ENCODE measurements at places on chromosomes 2 and 18.

DNA sequence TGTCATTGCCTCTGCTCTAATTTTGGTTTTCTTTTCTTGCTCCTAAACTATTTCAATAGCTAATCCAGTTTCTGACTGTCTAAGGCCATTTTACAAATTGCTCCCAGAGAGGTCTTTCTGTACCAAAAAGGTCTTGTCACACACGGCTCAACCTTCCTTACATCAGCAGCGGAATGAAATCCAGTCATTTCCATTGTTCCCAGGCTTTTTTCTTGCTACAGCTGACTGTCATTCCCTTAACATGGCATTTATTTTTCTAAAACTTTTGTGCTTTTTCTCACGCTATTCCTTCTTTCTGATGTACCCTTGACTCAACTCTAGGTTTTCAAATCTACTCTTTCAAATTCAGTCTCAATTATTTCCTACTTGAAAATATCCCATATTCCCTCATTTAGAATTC lies 24.3 kb downstream of the FAM171B start:
- DNase-seq: no peak

DNA sequence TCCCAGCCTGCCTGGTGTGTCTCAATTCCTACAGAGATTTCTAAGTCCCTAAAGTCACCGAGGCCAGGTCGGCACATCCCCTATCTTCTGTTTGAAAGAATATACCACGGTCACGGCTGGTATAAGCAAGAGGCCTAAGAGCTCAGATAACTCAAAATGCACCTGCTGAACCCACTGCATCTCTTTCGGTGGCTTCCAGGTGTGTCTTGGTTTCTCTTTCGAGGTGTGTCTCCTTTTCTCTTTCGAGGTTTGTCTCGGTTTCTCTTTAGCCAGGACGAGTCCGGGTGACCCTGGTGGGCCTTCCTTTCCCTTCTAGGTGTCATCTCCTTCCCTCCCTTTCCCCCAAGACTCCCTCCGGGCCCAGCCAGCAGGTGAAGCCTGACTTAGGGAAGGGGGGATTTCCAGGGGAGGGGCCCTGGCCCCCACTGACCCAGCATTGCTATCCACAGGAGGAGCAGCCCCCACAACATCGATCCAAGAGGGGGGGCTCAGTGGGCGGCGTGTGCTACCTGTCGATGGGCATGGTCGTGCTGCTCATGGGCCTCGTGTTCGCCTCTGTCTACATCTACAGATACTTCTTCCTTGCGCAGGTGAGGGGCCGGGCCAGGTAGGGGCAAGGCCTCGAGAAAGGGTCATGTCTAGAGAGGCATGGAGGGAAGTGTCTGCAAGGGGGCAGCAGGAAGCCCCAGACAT lies 8.4 kb downstream of the ITM2C start:
- DNase-seq: no peak

GRCh38 chr18:26386002-26386401 lies 159.8 kb downstream of the TAF4B start:
- DNase-seq: peak; percentile 52

DNA sequence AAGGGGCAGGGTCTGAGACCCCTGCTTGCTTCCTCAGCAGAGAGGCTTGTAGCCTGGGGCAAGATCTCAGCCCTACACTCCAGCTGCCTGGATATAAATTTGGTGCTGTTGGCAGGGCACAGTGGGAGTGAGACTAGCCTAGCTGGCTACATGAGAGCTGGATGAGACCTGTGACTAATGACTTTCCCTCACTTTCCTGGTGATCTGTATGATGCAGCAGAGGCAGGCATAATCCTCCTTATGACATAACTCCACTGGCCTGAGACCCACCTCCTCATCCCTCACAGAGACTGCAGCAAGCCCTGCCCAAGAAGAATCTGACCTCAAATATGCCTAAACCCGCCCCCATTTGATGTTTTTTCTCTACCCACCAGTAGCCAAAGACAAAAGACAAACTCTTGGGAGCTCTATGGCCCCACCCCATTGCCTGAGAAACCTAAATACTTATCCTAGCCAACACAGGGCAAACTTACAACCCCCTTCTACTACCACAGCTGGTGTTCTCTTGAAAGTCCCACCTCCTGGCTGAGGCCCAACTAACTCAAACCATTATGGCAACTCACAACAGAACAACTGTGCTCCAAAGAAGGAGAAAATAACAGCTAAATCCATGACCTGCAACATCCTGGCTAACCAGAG lies 102.7 kb downstream of the NR4A2 start:
- no peak for DNase-seq

DNA sequence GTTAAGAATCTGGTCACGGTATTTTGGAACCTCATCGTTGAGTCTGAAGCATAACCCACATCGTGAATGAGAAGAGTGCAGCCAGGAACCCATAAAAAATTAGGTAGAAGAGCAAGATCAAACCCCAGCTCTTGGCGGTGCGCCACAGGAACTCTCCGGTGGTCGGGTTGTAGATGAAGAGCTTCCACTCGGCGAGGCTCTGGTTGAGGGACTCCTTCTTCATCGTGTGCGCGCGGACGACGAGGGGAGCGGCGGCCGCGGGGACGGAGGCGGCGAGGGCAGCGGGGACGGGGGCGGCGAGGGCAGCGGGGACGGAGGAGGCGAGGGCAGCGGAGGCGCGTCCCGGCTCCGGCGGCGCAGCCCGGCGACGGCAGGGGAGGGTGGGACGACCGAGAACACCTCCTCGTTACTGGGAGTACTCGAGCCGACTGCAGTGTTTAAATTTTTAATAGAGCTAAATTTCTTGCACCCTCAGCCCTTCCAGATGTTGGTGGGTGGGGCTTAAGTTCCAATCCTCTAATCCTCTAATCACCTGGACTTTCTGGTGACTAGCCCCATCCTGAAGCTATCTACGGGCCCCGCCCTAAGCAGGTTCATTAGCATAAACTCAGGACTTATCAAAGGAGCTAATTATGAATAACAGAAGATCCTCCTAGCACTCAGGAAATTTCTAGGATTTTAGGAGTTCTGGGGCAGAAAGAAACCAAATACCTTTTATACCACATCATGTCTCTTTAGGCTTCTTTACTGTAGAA lies 20.4 kb upstream of the PAPOLG start:
- DNase-seq: peak; percentile 36

DNA sequence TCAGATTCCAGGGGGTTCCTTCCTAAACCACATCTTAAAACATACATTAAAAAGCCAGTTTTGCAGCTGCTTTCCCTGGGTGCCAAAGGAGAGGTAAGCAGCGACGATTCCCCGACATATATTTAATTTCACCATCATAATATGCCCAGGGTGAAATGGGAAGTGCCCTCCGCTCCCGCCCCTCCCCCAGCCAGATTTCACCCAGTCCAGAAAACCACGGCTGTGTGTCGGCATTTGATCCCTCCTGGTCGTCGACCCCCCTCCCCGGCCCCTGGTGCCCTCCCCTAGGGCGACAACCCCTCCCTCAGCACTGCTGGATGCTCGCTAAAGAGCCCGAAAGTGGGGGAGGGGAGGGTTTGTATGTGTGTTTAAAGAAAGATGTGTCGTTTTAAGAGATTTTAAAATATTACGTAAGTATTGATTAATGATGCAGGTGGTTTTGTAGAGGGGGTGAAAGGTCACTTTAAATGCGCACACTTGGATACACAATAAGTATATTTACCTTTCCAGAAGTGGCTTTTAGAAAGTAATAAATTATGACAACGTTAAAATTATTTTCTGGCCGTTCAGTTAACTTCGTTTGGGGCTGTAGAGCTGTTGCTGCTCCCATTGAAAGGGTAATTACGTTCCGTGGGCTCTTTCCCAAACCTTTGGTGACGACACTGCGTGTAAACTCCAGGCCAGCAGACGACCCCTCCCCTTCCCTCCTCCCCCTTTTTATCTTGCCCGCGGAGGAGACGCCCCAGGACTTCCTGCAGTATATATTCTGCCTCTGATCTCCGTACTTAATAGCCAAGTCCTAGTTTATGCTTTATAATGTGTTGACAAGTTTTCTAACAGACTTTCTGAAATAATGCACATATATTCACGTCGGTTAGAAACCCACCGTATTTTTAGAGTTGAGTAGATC lies 3.4 kb upstream of the BCL11A start:
- DNase-seq: no peak

DNA sequence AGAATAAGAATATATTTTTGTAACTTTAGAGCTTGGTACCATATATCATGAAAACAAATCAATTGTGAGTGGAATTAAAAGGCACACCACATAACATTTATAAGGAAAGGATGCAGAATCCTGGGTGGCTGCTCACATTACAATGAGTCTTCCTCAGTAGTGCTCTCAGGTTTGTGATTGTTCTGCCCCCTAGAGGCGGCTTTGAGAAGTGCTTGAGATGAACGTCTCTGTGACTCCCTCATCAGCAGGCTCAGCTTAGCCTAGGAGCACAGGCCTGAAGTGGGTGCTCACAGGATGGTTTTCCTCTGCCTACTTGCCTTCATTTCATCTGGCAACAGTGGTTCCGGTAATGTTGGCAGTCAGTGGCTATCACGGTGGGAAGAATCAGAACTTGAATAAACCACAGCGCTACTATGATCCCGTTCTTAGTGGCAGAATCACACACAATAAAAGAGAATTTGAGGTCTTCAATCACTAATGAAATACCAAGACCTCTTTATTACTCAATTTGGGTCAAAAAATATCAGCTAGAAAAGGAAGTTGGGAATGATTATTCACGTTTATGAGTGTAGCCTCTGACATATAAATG lies 38.1 kb upstream of the B4GALT6 start:
- peak; percentile 87 for DNase-seq

DNA sequence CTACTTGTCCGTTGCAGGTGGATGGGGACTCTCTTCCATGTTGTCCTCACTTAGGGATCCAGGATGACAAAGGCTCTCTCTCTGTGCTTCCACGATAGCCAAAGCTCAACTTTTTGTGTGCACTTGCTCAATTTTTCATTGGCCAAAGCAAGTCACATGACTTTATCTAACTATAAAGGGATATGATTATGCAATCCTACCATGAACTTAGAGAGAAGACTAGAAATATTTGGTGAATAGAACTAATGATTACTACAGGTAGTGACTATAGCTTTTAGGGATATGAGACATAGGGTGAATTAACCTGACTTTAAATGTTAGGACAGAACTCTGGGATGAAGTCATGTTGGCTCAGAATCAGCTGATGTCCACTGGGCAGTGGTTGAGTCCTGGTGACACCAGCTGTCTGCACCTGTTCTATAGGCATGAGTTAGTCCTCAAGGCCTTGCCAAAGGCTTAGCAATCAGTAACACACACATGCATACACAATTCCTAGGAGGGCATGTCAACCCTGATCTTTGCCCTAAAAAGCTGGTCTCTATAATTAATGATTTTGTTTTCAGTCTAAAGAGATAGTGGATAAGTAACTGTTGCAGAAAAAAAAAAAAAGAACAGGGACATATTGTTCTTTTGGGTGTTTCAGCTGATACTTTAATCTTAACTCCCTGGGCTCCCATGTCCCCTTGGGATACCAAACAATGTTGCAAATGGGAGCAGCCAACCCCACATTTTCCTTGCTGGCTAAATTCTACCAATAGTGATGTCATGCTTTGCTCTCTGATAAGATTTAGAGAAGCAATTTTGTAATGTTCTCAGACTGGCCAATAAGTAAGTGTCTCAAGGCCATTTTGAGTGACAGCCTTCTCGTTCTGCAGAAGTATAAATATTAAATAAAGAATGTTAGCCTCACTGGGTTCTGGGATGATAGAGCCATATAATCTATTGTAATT lies 12.5 kb upstream of the HK2 start:
- no peak for DNase-seq

- DNase-seq: no peak
Measured at GRCh38 chr18:79604913-79605880, 74.4 kb upstream of the CTDP1 start.

GRCh38 chr2:32355976-32356680 lies 695 bp upstream of the BIRC6 start:
- no peak for DNase-seq

GRCh38 chr18:23591011-23591410 lies 4.7 kb upstream of the NPC1 start:
- DNase-seq: peak; percentile 19

GRCh38 chr2:60837123-60837522 lies 44.3 kb upstream of the REL start:
- no peak for DNase-seq

DNA sequence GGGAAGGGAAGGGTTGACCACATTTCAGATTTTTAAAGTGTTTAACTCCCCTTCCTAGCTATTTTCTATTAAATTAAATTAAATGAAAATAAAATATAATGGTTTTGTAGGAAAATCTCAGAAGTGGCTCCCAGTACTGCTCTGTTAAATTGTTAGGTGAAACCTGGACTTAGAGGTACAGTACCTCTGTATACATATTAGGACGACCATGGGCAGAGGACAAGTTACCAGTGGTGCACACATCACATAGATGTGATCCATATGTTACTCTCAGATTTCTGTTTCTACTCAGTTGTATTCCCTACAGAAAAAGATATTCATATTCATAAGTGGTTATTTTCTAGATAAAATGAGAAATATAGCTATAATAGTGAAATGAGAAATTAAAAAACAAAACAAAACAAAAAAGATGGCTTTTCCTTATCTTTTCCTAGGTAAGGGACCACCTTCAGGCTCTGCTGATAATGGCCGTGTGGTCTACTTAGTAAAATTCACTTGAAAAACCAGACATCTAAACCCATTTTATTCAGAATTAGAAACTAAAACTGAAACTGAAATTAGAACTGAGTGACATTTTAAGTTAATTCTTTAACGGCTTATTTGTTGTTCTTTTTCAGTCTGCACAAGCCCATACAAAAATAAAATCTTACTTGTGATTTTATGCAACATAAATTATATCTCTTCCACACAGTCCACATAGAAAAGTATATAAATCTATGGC lies 832.5 kb upstream of the CHAC2 start:
- DNase-seq: no peak

DNA sequence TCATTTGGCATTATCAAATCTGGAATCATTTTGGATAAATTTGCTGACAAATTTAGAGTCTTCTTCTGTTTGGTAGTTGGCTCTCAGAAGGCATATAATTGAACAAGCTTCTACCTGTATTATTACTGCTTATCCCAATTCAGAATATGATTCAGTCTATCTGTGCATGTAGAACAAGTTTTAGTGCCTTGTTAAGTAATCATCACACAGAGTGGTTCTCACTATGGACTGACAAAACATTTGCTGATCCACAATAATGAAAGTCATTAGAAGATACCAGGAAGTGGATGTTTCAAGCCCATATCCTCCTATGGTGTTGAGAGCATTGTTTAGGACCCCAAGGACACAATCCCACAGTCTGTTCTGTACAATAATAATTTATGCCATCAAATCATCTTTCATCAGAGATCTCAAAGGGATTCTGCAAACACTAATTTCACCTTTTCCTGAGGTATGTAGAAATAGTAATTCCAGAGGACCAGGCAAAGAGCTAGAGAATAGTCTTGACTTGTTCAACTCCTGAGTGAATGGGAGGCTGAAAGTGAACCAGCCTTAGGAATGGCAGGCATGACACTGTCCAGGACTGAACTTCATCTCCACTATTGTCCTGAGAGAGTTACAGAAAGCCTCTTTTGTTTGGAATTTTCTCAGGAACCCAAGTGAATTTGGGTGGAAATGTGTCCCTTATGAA lies 29.6 kb upstream of the DSC1 start:
- no peak for DNase-seq

- no peak for DNase-seq
Measured at GRCh38 chr2:53230691-53231090, 536.9 kb upstream of the CHAC2 start.

Data from GM03348 (cell line).